Stimulated activated CD8-positive, alpha-beta memory T cell treated with anti-CD3 and anti-CD28 coated beads, Interleukin-2, amount 100 ng/mL, for 1 hour (primary cell): ENCODE measurements at places on chromosomes 3 and 15.

DNA sequence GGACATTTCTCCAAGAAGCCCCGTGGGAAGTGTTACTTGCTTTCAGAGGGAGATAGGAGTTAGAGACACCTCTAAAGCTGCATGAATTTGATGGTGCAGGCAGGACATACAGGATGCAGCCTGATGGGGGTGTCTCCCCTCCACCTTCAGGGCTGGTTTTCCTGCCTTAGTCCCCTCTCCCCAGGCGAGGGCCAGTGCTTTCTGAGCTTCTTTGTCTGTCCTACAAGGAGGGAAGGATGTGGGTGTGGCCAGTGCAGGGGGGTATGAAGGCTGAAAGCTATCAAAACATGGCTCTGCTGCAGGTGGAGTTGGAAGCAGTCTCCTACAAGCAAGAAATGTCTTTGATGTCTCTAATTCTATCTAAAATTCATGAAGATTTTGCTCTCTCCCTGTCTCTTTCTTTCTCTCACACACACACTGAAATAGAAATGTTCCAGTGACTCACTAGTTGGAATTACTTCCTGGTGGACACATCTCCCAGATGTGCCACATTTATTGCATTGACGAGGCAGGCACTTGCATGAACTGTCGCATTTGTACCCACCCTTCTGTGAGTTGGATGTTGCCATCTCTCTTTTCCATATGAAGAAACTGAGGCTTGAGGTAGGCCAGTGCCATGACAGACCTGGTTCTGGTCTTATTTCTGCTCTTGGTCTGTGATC, 13.9 kb upstream of the PODXL2 start:
- no peak for DNase-seq

DNA sequence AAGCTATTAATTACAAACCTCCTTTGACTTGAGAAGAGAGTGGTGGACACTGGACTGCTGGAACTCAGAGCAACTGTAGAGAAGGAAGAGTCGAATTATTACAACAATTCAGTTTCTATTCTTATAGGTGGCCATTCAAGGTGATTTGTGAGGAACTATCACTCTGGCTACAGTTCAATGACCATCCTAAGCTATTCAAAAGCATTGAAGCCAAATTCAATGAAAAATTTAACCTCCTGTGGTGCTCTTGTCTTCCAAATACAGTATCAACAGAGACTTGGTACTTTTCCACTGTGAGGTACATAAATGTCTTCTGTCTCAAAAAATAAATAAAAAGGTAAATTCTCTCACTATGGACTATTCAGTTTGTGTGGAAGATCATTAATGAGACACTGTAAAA, 513.3 kb upstream of the SEMA6D start:
- DNase-seq = no peak

DNA sequence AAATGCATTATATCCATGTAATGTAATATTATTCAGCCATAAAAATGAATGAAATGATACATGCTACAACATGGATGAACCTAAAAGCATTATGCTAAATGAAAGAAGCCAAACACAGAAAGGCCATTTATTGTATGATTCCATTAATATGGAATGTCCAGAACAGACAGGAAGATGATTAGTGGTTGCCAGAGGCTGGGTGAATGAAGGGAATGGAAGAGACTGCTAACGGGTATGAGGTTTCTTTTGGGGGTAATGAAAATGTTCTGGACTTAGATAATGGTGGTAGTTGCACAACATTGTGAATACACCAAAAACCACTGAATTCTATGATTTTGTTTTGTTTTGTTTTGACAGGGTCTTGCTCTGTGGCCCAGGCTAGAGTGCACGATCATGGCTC, 61.6 kb upstream of the MAP4 start:
- DNase-seq = no peak

- no peak for DNase-seq
Measured at GRCh38 chr3:42078677-42079076, 12.5 kb upstream of the TRAK1 start.

GRCh38 chr15:58056015-58056414, 9.5 kb downstream of the ALDH1A2 start:
- DNase-seq = no peak

DNA sequence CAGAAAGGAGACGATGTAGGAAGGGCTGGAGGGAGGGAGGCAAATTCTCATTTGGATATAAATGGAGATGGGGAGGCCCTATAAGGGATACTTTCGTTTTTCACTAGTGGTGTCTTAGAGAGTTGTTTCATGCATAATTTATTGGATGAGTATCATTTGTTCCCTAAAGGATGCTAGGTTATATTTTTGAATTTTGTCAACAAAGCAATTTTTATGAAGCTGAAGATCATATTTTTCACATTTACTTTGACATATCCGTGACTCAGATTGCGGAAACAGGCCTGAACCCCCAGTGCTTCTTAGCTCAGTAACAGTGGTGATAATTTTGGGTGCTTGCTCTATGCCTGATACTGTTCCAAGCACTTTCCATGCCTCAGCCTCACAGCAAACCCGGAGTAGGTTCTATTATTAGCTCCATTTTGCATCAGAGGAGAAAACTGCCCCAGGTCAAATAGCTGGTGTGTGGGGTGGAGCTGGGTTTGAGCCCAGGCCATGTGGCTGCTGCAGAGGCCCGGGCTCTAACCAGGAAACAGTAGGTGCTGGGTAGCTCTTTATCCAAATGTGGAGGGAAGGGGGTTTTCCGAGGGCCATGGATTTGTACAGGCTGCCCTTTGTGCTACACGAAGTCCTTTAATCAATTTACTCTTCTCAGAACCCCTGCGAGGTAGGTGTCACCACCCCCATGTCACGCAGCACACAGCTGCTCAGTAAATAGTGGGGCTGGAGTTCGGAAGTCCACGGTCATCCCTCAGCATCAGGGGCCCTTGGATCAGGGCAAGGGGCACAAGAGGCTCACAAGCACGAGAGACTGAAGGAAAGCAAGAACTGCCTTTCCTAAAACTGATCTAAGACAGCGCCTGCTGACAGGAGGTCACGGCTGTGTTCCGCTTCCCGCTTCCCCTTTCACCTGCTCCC, 99.1 kb downstream of the SLC49A4 start:
- no peak for DNase-seq

DNA sequence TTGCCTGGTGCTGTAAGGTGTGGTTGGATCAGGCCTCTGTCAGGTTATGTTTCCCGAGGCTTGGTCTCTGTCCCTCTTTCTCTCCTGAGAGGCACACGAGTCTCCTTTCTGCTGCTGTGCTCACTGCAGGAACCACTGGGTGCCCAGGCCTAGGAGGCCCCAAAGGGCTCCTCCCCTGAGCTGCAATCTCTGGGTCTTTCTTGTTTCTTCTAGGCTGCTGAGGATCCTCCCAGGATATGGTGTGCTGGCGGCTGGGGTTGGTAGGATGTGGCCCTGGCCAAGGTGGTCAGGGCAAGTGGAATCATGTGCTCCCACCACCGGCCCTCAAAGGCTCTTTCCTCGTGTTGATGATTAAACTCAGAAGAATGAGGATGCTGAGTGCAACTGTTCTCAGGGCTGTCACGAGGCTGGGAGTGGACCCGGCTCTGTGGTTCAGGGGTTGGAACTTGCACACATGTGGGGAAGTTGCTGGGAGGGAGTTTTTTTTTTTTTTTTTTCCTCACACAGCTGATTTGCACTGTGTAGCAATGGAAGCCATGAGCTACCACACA, 43.6 kb upstream of the CTSH start:
- no peak for DNase-seq

GRCh38 chr3:13673207-13673606, 124.3 kb downstream of the FBLN2 start:
- no peak for DNase-seq

- DNase-seq = no peak
Measured at GRCh38 chr3:98558100-98558827, 26.5 kb downstream of the GPR15 start.

DNA sequence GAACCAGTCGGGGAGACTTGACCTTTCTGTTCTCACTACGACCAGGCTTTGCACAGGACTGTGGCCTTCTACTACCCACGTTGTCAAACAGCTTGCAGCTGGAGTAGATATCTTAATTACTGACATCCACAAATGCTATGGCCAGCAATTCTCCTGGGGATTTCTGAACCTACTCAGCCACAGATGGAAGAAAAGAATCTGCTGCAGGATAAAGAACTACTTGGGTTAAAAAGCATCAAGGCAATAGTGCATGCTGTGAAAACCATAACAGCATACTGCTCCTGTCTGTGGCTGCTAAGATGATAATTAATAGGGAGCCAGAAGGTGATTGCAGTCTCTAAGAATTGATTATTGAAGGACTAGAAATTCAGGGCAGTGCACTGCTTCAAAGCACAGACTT, 859.2 kb upstream of the SEMA6D start:
- no peak for DNase-seq

GRCh38 chr15:57867970-57868798, 161.7 kb downstream of the POLR2M start:
- DNase-seq = no peak

DNA sequence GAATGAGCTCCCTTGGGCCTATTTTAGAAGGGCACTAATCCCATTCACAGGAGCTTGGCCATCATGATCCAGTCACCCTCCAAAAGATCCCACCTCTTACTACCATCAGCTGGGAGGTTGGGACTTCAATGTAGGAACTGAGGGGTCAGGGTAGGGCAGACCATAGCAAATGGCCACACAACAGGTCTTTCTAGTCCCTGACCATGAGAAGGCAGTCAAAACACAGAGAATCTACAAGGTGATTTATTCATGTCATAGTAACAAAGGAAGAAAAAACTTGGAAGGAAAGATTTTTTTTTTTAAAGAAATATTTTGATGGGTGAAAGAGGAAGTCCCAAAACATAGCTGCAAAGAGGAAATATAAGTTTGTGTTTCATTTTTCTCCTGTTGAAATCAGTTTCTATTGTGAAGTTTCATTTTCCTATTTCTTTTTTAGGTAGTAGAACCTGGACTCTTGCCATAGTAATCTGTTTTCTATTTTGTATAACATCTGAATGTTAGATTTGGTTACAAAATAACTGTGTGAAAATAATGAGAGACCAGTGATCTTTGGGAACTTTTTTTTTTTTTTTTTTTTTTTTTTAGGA, 23.5 kb upstream of the TNFSF10 start:
- DNase-seq = no peak

GRCh38 chr3:172341482-172342059, 106.7 kb downstream of the GHSR start:
- no peak for DNase-seq

DNA sequence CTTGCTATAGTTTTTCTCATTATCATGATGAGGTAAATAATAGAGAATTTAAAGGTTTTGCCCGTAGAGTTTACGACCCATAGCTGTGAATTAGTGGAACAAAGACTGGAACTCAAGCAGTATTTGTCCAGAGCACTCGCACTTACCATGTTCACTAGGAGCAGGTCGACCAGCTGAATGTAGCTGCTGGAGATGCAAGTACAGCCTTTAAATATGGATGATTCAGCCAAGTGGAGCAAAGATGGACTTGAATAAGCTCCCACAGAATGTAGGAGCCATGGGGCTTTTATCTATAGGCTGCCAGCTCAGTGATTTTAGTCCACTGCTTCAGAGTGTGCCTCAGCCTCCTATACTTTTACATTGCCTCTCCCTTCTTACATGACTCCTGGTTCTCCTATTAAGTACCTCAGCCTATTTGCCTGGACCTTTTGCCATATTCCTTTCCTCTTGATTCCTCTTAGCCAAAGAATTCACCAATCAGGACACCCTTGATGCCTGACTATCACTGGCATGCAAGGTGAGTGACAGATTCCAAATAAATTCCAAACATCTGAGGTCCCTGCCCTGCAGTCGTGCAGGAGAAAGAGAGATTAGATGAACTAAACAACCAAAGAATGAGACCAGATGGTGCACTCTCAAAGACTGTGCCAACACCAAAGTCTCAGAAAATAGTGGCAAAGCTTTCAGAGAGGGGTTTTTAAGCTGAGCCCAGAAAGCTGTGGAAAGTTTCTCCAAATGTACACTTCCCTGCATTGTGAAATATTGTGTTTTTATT, 3.9 kb downstream of the MKRN3 start:
- DNase-seq = no peak

- no peak for DNase-seq
Measured at GRCh38 chr15:92394309-92395097, 822 bp downstream of the ST8SIA2 start.

GRCh38 chr3:120555657-120556509, 40.3 kb upstream of the NDUFB4 start:
- DNase-seq = no peak

GRCh38 chr3:122719273-122719921, 38.8 kb downstream of the PARP14 start:
- no peak for DNase-seq

- no peak for DNase-seq
Measured at GRCh38 chr15:44194323-44195150, 534 bp downstream of the FRMD5 start.

- DNase-seq = no peak
Measured at GRCh38 chr15:34986771-34987480, 1.2 kb downstream of the ZNF770 start.

DNA sequence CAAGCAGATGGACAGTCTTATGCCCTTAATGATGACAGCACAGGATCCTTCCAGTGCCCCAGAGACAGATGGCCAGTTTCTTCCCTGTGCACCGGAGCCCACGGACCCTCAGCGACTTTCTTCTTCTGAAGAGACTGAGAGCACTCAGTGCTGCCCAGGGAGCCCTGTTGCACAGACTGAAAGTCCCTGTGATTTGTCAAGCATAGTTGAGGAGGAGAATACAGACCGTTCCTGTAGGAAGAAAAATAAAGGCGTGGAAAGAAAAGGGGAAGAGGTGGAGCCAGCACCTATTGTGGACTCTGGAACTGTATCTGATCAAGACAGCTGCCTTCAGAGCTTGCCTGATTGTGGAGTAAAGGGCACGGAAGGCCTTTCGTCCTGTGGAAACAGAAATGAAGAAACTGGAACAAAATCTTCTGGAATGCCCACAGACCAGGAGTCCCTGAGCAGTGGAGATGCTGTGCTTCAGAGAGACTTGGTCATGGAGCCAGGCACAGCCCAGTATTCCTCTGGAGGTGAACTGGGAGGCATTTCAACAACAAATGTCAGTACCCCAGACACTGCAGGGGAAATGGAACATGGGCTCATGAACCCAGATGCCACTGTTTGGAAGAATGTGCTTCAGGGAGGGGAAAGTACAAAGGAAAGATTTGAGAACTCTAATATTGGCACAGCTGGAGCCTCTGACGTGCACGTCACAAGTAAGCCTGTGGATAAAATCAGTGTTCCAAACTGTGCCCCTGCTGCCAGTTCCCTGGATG, 198.7 kb downstream of the AKAP13 start:
- DNase-seq = no peak

DNA sequence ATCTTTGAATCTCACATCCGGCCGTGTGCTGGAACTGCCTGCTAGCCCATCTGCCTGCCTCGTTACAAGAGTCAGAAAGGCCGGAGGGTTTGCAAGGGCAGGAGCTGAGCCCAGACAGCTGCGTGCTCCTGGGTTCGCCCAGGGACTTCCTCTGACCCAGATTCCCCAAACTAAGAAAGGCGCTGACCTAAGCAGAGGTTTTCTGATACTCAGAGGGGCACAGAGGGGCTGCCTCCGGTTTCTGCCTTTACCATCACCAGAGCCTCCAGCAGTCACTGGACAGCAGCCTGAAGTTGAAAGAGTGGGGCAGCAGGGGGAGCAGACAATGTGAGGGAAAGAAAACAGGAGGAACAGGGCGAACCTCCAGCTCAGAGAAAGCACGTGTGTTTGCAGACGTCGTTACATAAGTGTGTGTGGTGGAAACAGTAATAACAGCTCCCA, 33.4 kb upstream of the RAD18 start:
- DNase-seq = no peak
